IPS DF 19.7 (cell line): ENCODE measurements at places on chromosomes 11 and 22.

DNA sequence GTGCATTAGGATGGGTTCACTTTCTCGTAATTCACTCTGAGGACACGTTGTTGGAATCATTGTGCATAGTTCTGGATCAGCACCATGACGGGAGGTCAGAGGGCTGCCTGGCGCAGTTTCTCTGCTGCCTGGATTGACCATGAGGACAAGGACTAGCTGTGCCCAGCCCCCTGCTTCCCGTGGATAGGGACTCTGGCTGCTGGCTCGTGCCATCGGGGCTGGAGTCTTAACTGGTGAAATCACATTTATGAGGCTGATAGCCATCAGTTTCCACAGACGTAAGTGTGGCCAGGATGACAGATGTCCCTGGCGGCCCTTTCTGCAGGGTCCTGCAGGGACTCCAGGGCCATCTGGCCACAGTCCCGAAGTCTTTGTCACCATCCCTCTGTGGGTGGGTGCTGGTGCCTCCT is 24.1 kb upstream of the GRAMD4 start:
- no peak for DNase-seq

GRCh38 chr11:128488471-128488870 is 98.9 kb downstream of the ETS1 start:
- DNase-seq, result no peak

DNA sequence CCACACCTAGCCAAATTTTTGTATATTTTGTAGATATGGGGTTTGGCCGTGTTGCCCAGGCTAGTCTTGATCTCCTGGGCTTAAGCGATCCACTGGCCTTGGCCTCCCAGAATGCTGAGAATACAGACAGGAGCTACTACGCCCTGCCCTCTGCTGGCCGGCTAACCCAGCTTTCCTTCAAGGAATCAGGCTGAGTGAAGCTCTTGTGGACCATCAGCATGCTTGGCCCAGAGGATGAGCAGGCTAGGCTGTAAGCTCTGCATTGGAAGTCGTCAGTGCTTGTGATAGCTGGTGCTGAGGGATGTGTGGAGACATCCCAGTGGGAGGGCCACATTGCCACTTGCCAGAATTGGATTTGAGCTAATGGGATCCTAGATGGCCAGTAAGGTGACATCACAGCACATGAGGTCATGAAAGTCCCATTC is 60.6 kb downstream of the MED15 start:
- no peak for DNase-seq

DNA sequence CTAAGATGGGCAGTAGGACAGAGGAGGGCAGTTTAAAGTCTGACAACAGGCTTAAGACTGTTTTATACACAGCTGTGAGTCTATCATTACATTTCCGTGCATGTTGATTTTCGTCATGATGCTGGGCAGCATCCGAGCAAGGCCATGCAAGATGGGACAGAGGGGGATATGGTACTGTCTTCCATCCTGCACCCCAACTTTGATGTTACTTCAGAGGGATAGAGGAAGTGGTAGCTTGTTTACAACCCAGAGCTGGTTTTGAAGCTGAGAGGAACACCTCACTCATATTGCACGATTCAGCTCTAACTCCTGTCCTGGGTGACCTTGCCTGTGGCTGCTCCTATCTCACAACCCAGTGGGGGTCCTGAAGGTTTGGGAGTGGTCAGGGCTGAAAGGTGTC is 3.0 kb upstream of the SORL1 start:
- no peak for DNase-seq

- no peak for DNase-seq
Observed at GRCh38 chr11:99371257-99371656, 350.5 kb downstream of the CNTN5 start.

DNA sequence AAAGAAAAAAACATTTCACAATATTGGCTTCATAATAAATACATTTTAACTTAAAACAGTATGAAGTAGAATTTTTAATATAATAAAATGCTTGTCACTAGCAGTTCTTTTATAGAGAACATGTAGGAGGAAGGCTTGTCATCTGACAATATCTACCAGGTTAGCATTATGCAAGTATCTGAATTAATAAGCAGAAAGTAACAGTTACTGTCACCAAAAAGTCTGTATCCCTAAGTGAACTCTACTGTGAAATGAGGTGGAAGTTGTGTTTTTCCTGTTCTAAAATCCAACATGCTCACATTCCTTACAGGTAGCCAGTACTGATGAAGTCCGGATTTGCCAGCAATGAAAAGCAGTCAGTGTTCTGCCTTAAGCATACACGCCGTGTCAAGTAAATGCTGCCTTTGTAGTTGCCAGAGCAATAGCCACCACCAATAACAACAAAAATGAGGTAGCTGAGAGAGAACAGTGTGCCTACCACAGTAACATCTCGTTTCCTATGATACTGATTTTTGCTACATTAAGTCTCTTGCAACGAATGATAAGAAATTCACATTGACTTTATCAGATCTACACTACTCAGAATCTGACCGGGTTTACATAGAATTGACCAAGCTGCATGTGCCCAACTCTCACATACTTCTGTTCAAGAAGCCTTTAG is 95.5 kb downstream of the SIK3 start:
- no peak for DNase-seq

- no peak for DNase-seq
Observed at GRCh38 chr11:19541521-19542049, 171.1 kb upstream of the NAV2 start.

- DNase-seq, result no peak
Observed at GRCh38 chr11:80944758-80945157, 1503.9 kb upstream of the TENM4 start.

DNA sequence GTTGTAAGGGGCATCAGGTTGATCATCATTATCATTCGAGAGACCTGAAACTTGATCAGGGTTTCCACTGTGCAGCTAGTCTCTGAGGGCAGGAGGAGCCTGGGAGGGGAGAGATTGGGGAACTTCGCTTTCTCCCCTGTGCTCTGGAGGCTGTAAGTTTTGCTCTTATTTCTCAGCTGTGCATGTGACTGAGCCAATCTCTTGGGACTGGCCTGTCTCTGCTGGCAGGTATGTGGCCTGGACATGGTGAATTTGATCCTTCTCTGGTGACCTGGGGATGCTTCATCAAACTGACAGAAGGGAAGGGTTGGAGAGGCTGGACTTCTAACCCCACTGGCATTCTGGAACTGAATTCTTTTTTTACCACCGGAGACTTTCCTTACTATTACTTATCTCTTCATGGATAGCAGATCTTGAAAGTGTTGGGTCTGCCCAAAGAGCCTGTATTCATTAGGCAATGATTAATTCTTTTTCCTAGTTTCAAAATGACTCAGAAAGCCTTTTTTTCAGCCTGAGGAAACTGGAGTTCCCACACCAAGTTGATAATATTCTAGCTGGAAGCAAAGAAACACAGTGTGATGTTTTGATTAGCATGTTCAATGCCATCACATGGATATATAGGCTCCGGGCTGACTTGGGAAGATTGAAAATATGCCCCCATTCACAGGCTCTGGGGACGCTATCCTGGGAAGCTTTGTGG is 36.5 kb downstream of the TSPAN18 start:
- DNase-seq, result no peak

DNA sequence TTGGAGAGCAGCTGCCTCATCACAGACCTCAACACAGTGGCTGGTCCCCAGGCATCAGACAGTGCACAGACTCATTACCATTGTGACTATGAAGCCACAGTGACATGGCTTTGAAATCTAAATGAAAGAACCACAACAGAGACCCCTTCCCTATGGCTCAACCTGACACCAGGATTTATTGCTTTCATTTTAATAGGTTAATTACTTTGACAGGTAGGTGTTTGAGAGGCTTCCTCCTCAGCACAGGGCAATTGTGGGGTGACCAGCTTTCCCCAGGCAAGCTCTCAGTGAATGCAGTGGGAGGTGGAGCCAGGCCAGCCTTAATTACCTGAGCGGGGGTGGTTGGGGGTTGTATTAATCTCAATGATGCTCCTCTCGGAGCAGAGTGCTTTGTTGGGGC is 102.3 kb downstream of the CHST1 start:
- no peak for DNase-seq

DNA sequence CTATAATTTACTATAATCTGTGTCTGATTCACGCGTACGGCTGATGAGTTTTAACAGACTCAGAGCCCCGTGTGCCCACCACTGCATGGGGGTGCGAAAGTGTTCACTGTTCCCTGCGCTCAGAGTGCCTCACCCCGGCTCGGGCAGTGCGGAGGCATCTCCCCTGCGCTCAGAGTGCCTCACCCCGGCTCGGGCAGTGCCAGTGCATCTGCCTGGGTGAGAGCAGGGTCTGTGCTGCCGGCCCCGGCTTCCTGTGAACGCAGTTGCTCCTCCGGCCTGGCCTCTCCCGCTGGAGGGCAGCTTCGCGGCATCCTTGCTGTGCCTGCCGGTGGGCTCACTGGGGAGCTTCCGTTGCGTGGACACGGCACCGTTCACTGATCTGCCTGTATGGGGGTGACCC is 14.2 kb downstream of the PTDSS2 start:
- DNase-seq, result no peak

DNA sequence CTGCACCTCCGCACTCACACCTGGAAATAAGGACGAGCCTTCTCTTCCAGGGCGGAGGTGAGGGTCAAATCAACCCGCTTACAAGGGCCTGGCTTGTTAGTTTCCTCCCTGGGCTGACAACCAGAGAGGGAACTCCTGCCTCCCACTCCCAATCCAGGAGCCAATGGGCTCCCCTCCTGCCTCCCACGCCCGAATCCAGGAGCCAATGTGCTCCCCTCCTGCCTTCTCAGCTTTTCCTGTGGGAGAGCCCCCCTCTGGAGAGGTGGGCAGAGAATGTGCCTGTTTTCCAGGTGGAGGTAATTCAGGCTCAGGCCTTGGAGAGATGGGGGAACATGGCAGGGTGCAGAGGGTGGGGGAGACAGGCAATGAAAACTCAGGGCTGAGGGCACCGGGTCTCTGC is 53.7 kb upstream of the TTLL12 start:
- DNase-seq, result no peak

DNA sequence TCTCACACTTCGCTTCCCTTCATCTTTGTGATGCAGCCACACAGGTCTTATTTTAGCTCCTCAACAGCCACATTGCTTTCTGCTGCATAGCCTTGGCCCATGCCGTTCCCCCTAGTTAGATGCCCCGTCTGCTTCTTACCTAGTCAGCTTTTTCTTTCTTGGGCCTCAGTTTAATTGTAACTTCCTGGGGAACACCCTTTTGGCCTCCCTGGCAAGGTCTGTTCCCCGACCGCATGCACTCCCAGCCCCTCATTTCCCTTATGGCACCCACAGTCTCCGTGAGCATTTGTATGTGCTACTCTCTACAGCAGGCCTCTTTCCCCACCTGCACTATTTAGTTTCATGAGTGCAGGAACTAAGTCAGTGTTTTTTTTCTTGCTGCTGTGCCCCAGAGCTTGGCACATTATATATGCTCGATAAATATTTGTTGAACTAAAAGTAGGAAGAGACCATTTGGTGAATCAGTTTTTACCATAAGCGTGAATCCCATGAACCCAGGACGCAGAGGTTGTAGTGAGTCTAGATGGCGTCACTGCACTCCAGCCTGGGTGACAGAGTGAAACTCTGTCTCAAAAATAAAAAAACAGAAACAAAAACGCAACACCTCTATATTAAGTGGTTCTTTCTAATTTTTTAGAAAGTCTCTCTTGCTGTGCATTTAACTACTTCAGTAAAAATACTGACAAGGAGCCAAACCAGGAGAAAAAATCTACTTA is 38.5 kb downstream of the TNRC6B start:
- no peak for DNase-seq

- no peak for DNase-seq
Observed at GRCh38 chr22:20957683-20958431, 9.2 kb upstream of the AIFM3 start.

DNA sequence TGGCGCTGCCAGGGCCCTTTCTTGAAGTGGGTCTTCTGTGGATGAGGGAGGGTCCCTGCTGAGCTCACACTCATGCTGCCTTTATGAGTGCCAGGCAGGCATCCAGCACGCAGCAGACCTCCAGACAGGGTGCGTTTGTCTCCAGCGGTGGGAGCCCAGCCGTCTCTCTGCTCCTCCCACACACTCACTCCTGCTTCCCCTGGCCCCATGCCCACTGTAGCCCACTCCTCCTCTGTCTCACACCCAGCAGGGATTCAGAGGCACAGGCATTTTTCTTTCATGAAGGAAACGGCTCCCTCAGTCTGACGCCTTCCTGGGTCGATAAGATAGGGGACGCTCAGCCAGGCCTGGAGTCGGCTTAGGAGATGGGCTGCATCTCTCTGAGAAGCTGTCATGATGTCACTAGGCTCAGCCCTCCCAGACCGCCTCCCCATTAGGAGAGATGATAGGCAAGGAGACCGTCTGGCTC is 183.9 kb upstream of the NCAM1 start:
- DNase-seq, result no peak

DNA sequence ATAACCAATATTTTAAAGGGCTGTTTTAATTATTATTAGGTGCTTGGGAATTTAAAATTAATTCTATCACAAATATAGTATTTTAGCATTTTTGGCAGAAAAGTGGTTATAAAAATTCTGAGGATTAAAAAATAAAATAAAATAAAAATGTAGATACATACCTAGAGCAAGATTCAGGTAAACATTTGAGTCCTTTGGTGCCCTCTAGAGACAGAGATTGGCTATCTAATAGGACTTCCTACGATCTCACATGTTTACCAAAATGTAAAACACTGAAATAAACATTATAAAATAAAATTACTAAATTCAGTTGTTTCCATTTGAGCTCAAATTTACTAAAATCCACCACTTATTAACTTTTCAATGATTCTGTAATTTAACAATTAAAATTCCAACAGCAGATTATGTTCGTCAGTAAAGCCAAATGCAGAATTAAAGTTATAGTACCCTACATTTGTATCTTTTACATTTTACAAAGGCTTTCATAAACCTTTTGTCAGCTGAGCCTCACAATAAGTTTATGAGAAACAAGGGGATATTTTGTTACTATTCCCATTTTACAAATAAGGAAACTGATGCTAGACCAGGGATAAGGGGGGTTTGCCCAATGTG is 27.7 kb downstream of the SLC36A4 start:
- DNase-seq, result no peak

DNA sequence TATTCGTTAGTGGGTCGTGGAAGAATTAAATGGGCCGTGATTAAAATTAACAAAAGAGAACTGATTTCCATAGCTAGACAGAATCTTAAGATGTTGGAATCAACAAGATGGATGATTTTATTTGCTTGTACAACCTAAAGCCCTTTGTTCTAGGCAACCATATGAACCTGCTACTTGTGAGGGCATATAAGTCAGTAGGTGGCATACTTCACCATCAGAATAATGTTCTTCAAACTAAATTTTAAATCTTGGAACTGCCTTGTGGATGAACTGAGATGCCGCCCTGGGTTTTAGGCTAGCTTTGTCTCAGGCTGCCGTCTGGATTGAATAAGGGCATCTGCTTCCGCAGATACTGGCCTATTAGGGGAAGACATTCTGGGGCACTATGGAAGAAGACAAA is 40.9 kb downstream of the CSRP3 start:
- no peak for DNase-seq

GRCh38 chr11:69230856-69231425 is 63.0 kb upstream of the MYEOV start:
- DNase-seq, result no peak

DNA sequence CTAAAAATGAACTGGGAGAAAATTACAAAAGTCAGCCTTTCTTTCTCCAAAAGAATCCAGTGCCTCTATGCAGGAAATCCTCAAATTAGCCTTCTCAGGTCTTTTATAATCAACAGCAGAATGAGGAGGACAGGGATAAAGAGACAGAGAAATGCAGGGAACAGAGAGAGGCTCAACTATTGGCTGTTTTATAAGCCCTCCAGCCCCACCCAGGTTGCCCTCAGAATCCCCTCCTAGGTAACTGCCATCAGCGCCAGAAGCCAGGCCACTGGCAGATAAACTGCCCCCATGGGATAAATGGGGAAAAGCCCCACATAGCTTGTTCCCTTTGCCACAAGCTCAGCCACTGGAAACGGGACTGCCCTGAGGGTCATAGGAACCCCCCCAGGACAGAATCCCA is 10.9 kb upstream of the HMOX1 start:
- DNase-seq, result no peak

- no peak for DNase-seq
Observed at GRCh38 chr22:40405178-40406062, 35.0 kb downstream of the SGSM3 start.
